Mesenteric fat pad (tissue), 1 donor: ENCODE measurements at places on chromosomes 4 and X. TPM values are rescaled to one million over a fixed set of nuclear protein-coding genes. Genes with fewer than 3 reads are reported as not detected.

- no peak for DNase-seq
Measured at GRCh38 chr4:87073199-87074120, 138.6 kb downstream of the AFF1 start.

DNA sequence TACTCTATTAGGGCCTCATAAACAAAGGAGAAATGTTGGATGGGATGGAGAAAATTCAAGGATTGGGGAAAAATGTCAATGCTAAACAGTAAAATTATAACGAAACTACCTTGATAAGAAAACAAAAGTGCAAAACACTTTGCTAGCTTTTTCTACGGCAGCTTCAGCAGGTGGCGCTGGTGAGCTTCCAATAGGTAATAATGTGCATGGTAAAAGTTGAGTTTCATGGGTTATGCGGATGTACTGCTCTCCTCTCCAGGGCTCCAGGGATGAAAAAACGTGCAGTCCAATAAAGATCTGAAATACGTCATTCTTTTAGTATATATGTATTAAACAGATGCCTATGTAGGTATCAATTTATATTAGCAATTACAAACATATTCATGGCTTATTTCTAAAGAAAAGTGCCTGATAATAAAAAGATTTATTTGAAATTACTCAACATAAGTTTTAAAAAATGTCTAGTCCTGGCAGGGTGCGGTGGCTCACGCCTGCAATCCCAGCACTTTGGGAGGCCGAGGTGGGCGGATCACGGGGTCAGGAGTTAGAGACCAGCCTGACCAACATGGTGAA, 239.6 kb downstream of the GRXCR1 start:
- no peak for DNase-seq

- no peak for DNase-seq
Measured at GRCh38 chr4:128228845-128229795, 58.5 kb downstream of the PGRMC2 start.

- no peak for DNase-seq
Measured at GRCh38 chr4:92012899-92013867, 290.6 kb upstream of the GRID2 start.

GRCh38 chr4:17033768-17034181, 135.3 kb upstream of the LDB2 start:
- no peak for DNase-seq

DNA sequence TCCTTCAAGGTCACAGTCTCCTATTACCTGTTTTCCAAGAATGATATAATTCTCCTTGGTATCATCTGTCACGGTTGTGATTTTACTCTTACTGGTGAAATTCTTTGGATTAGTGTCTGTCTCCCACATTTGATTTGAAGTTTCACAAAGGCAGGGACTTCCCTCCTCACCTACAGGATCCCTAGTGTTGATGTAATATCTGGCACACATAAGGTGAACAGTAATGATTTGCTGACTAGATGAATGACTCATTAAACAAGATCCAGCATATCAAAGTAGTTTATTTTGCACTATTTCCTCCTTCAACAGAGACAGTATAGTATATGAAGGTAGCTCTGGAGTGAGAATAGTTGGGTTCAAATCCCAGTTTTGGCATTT, 135.3 kb upstream of the IL1RAPL2 start:
- DNase-seq = no peak

DNA sequence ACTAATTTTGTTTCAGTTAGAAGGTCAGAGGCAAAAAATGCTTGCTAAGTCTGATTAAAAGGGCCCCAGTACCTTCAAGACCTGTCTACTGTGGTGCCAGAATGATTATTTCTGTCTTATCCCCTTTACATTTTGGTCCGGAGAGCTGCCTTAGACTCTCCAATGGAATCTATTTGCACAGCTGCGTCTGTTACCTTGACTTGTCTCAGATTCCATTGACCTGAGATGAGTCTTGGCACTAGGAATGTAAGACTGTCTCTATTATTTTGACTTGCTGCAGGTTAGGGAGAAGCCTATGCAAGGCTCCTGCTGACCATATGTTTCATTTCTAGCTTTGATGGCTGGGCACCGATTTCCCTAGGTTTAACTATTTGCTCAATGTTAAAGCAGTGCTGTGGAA, 457.6 kb downstream of the KCTD8 start:
- DNase-seq = no peak

DNA sequence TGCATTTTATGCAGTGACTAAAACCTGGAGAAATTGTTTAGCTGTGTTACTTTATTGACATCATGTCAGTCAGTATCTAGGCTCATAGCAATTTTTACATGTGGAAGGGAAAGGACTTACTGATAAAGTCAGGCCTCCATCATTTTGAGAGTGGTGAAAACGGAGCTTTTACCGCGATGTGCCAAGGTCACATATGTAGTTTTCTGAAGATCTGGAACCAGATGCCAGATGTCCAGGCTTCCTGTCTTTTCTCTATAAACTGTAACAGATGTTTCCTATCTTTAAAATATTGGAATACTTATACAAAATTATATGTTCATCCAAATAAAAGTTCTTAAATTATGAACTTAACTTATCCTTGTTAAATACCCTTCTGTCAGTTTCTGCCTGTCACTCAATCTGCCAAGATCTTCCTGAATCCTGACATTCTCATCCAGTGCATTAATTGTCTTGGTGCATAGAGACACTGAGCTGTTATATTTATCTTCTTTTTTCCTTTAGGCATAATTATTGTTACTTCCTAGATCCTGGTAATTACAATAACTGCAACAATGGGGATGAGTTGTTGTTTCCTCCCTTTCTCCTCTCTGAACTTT, 1646.2 kb upstream of the TENM3 start:
- no peak for DNase-seq

The FAM236C gene
- not detected for total RNA-seq

The PPP4R3C gene
- not detected for total RNA-seq

The RHOXF1 gene
- 1.2 TPM for total RNA-seq
